ENCODE measurements at places on chromosomes 7 and 10.

DNA sequence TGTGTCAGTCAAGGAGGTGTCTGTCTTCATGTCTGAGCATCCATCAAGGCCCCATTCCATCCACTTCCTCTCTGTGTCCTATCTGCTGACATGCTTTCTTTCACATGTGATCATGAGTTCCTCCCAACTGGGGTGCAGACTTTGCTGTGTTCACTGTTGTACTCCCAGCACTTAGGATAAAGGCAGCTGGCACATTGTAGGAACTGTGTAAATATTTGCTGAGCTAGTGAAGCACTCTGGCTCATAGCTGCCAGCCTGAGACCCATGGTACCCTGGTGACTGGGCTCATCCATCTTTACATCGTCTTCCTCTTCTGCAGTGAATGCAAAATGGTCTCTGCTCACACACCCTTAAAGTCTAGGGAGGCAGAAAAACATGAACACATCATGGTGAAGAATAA lies 242.2 kb upstream of the IGFBP3 start:
- no peak for DNase-seq

GRCh38 chr10:4170181-4170580 lies 385.2 kb upstream of the KLF6 start:
- no peak for DNase-seq

DNA sequence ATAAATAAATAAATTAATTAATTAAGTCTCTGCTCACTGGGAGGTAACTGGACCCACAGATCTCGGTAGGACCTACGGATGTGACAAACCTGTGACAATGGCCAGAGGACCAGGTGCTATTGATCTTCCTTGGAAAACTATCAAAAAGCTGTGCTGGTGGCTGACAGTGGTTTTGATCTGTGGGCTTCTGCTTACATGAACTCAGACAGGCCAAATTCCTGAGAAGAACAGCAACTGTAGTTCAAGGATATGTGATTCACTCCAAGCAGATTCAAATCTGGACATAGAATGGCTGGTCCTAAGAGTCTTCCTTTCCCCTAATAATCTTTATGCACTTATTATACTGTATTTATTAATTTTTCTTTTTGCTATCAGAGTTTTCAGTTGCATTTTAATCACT lies 80.0 kb downstream of the ATXN7L1 start:
- DNase-seq: no peak

- DNase-seq: no peak
Observed at GRCh38 chr10:44309939-44310761, 74.7 kb downstream of the CXCL12 start.

DNA sequence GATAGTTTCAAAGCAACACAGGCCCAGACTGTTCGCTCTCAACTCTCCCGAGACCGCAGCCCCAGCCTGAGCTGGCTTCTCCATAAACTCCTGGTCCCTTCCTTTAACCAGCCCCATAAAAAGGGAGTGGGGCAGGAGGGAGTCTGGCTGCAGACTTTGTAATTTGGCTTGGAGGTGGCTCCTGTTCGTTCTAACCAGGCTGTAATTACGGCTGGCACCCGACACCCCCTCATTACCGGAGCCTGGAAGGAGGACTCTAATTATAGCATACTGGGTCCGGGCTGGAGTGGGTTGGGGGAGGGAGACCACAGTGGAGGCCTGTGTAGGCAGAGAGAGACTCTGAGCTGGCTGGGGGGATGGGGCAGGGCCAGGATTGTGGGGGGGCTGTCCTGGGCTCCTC lies 49.7 kb downstream of the UNC5B start:
- DNase-seq: no peak
